ENCODE measurements at places on chromosomes 3 and 15.

DNA sequence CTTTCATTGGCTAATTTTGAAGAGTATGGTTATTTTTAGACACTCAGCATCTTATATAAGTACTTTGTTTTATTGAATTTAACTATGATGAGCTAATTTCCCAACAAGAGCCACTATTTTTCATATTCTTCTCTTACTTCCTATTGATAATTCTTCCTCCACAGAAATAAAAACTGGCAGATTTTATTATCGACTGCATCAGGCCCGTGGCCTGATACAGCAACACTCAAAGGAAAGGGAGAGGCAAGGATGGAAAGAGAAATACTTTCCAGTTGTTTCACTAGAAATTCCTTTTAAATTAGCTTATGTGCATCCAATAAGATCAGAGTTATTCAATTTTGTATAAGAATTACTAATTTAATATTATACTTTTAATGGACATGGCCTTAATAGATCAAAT is 886.3 kb downstream of the ROBO1 start:
- DNase-seq: no peak

DNA sequence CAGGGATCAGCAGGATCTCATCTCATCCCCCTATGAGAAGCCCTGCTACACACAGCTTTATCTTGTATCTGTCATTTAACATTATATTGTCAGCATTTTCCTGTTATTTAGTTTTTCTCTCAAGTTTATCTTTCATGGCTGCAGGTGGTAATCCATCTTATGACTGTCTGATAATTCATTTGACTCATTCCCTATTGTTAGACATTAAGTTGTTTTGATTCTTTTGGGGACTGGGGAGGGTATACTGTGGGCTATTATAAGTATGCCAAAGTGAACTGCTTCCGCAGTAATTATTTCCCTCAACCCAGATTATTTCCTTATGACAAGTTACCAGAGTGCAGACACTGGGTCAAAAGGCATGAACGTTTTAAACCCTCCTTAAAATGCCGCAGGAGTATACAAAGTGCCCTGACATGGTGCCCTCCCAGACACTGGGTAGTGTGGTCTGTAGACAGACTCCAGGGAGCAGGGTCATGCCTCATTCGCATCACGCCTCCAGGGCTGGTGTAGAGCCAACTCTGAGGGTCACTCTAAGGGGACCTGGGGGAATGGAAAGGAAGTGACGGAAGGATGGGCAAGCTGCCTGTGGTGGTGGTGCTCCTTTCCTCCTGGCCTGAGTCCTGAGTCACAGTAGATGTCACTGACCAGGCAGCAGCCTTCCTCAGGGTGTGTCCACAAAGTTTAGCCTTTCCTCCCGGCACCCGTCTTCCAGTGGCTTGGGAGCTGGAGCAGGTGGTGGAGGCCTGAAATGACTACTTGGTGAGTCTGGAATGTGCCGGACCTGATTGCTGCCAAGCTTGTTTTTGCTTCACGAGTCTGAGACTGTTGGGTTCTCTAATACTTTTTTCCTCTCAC is 11.6 kb downstream of the GPR160 start:
- no peak for DNase-seq

DNA sequence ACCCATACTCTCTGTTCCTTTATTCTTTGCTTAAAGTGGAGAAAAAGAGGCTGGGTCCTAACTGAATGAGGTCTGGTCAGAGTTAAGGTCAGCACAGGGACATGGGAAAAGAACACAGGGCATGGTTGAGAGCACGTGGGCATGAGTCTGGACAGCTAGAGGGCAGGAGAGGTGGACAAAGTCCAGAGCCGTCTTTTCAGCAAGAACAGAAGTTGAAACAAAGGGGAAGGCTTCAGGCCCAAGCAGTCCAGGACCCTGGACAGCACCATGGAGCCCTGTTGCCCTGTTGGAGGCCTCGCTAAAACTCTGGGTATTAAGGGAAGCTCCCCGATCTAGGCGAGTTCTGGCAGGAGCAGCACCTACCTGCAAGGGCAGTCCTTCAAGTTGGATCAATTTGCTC is 50.7 kb downstream of the XYLB start:
- no peak for DNase-seq

GRCh38 chr3:126706631-126707030 is 2.6 kb downstream of the CHCHD6 start:
- no peak for DNase-seq

GRCh38 chr15:70509731-70510143 is 253.6 kb downstream of the UACA start:
- DNase-seq: no peak

- DNase-seq: peak; percentile 29
Observed at GRCh38 chr15:90300988-90301706, 35.7 kb downstream of the NGRN start.

GRCh38 chr3:168828943-168829342 is 733.2 kb upstream of the GOLIM4 start:
- no peak for DNase-seq

DNA sequence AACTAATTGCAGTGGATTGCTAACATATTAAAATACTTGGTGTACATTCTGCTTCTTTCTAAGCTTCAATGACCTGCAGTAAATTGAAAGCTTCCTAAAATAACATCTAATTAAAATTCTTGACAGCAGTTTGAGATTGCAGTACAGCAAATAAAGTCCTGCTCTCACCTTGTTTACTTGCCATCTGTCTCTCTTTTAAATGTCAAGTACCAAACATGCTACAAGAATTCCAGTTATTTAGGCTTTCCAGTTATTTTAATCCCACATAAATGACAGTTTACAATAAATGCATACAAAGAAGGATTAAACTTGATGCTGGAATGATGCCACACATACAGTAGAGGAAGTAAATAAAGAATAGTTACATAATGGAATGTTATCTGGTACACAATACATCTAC is 33.2 kb downstream of the CBLB start:
- DNase-seq: no peak

GRCh38 chr3:15023719-15024118 is 41.4 kb downstream of the MRPS25 start:
- no peak for DNase-seq

- no peak for DNase-seq
Observed at GRCh38 chr3:8875836-8876235, 87.4 kb downstream of the RAD18 start.

DNA sequence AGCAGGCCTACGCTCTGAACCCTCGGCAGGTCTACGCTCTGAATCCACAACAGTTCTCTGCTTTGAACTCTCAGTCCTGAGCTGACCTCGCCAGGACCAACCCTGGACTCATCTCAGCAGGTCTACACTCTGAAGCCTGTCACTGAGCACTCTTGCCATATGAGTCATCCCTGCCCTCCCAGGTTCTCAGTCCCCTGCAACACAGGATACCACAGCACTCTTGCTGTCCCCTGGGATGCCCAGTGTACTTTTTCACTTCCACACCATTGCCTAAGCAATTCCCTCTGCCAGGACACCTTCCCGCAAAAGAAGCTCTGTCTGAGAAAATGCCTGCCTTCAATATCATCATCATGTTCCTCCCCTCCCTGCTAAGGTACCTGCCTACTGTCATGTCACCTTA is 42.0 kb downstream of the NUP210 start:
- no peak for DNase-seq

DNA sequence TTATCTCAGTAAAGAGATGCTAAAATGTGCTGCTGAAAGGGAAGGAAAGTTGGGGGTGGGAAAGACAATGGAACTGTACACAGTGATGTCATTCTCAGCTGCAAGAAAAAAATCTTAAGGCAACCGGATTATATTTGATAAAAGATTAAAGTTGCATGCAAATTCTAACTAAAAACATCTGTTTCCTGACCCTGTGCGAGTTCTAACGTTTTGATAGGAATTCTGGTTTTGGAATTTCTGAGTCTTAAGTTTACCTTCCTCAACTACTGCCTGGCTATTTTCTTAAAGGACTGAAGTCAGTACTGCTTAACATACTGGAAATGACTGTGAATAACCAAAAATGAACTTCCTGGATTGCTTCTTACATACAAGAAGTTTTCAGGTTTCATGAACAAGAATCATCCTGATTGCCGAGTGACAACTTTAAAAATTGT is 115.5 kb downstream of the SLC25A26 start:
- DNase-seq: no peak

Measured in stimulated activated CD4-positive, alpha-beta T cell treated with anti-CD3 and anti-CD28 coated beads, Interleukin-15, amount 100 ng/mL, for 1 hour (primary cell).